Kidney epithelial cell (primary cell): ENCODE measurements at places on chromosomes 3 and 15.

DNA sequence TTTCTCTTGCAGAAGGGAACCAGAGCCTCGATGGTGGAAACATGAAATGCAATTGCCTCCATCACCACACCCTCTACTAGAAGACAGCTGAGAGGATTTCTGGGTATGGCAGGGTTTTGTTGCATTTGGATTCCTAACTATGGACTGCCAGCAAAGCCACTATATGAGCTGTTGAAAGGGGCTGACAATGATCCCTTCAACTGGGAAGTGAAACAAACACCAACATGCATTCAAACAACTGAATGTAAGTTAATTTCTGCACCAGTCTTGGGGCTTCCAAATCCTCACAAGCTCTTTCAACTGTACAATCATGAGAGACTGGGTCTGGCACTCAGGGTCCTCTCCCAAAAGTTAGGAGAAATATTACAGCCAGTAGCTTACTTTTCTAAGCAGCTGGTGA is 116.7 kb upstream of the PLCL2 start:
- DNase-seq, result no peak

DNA sequence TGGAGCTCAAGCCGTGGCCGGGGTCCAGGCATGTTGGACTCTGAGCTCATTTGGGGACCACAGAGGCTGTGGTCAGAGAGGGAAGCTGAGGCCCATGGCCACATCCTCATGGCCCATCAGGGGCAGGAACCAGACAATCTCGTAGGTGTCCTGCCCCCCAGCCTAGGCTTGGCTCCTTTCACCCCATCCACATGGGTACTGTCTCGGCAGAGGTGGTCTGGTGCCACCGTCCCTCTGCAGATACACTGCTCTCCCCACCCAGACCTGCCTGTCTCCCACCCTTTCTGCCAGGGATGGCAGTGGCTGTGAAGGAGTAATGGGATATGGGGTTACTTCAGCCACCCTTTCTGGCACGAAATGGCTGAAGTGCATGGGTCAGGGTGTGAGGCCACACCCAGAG is 7.9 kb downstream of the PRSS50 start:
- no peak for DNase-seq

GRCh38 chr3:113673593-113673992 is 22.8 kb downstream of the USF3 start:
- no peak for DNase-seq

- DNase-seq, result no peak
Measured at GRCh38 chr3:157589211-157589610, 86.0 kb upstream of the VEPH1 start.
